Left ventricle myocardium inferior (tissue), 1 donor: ENCODE measurements at places on chromosomes 4 and X.

GRCh38 chrX:118536687-118537461 lies 41.3 kb downstream of the DOCK11 start:
- DNase-seq = no peak

- DNase-seq = no peak
These were observed 90.9 kb downstream of the SH3RF1 start for GRCh38 chr4:169179609-169180521.

GRCh38 chr4:168835880-168836454 lies 174.1 kb downstream of the CBR4 start:
- no peak for DNase-seq

- DNase-seq = no peak
These were observed 104.6 kb upstream of the ETNPPL start for GRCh38 chr4:108867476-108867875.

DNA sequence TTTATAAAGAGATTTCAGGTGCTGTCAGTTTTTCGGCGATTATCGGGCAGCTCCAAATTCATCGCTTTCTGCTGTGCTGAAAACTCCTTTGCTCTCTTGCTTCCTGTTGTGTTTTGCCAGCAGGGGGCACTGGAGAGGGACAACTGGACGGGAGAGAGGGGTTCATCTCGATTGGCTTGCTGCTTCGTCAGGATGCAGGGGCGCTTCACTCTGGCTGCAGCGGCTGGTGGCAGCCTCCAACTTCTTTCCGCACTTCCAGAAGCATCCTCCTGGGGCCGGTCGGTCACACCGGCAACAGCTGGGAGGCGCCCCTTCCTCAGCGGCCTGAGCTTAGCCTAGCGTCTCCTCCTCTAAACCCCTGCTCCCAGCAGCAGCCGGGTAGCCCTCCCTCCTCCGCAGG lies 29.5 kb downstream of the MSL3 start:
- peak; percentile 36 for DNase-seq

GRCh38 chrX:50456712-50457484 lies 13.7 kb downstream of the DGKK start:
- DNase-seq = no peak

DNA sequence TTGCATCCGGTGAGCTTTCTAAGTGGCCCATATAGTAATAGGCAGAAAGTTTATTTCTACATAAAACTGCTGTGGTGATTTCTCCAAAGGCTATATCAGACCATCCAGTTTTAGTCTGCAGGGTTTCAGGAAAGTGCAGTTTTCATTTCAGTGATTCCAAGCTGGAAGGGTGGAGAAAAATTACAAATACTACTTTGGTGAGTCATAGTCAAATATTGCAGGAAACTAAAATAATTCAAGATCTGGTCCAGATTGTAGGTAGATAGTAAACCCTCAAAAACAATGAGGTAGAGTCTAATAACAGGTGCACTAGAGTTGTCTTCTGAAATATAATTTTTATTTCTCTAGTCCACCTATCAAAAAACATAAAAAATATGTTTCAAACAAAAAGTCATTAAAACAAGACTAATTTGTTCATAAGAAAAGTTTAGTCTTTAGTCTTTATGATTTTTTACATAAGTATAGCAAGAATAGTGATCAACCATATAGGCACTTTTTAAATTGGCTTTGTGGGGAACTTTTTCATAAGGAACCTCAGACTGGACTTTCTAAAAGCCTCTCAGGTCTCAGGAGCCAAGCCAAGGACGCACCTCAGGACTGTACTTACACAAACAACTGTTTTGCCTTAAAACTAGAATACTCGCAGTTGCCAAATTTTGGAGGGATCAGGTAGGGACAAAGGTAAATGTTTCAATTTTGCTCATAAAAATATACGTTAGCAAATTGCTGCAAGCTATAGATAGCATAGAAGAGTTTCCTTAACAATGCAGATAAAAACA lies 101.8 kb upstream of the TLR3 start:
- no peak for DNase-seq

GRCh38 chr4:173519111-173520101 lies 10.6 kb downstream of the HAND2 start:
- peak; percentile 60 for DNase-seq

- DNase-seq = no peak
These were observed 5.8 kb downstream of the CASK start for GRCh38 chrX:41917517-41917916.

GRCh38 chrX:30304866-30305265 lies 4.3 kb downstream of the NR0B1 start:
- DNase-seq = no peak

GRCh38 chrX:127764674-127765073 lies 287.5 kb downstream of the ACTRT1 start:
- no peak for DNase-seq

GRCh38 chr4:11623726-11624037 lies 195.0 kb upstream of the HS3ST1 start:
- peak; percentile 25 for DNase-seq

DNA sequence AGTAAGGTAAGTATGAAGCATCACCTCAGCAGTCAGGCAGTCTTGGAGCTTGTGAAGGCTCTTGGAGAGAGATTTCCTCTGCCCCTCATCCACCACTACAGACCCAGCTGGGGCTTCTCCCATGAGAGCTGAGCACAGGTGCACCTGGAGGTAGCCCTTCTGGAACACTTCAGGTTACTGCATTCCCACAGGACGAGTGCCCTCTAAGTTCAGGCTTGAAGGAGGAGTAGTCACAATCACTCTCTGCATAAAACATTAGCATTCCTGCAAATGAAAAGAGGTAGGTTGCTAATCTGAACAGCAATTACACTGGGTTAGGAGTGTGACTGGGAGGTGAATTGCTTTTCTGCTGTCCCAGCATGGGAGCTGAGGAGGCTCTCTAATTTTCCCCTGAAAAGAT lies 308.8 kb downstream of the TEX13C start:
- DNase-seq = no peak

- no peak for DNase-seq
These were observed 53.0 kb downstream of the CHST7 start for GRCh38 chrX:46626566-46626965.

DNA sequence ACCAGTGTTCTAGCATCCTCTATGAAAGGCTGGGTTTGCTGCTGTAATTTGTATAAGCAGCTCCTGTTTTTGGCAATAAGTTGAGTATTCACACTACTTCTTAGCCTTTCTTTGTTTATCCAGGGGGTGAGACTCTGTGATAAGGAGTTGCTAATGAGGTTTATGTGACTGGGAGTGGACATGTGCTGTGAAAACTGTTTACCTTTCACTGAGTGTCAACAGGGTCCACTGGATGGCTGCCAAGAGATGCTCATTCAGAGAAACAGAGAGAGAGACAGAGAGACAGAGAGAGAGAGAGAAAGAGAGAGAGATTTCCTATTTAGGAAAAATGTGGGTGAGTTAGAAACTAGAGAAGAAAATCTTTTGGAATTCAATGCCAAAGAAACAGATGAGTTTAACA lies 233.9 kb downstream of the CHIC2 start:
- DNase-seq = no peak
